ENCODE measurements at places on chromosomes 12 and 14.

DNA sequence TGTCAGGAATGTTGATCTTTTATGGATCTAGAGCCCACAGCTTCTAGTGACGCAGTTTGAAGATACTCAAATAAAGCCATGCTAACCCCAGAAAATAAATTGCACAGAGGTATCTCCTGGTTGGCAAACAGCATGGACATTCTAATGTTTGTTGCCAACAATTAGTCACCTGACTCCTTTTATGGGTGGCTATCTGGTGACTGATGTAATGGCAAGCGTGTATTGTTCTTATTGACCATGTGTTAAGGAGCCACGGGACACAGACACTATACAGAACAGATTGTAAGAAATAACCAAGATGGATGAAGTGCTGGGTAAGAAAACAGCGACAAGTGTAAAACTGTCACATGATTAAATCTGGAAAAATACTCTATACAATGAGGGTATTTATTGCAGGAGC, 401.3 kb upstream of the PDE3A start:
- DNase-seq: peak; percentile 19

- no peak for DNase-seq
Observed at GRCh38 chr12:101698800-101699347, 1.4 kb downstream of the CHPT1 start.

GRCh38 chr12:104974626-104975290, 11.4 kb upstream of the NOPCHAP1 start:
- no peak for DNase-seq

DNA sequence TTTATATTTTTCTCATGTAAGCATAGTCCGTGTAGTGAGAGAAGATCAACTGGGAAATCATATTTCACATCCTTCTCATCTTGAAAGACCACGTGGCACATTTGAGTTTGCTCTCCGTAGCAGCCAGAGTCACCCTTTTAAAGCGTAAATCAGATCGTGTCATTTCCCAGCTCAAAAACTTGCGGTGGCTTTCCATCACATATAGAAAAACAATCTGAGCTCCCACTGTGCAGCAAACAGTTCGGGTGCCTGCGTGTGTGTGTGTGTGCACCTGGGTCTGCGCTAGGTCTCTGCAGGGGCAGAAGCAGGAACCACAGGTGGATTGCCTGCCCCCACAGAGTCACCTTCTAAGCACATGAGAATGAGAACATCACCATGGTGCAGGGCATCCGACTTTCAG, 338.2 kb downstream of the TRHDE start:
- DNase-seq: no peak

DNA sequence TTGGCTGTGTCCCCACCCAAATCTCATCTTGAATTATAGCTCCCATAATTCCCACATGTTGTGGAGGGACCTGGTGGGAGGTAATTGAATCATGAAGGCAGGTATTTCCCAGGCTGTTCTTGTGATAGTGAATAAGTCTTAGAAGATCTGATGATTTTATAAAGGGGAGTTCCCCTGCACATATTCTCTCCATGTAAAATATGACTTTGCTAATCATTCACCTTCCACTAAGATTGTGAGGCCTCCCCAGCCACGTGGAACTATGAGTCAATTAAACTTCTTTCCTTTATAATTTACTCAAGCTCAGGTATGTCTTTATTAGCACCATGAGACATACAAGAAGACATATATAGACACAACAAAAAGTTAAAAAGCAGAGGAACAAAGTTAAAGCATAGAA, 120.0 kb downstream of the CPNE8 start:
- DNase-seq: no peak

DNA sequence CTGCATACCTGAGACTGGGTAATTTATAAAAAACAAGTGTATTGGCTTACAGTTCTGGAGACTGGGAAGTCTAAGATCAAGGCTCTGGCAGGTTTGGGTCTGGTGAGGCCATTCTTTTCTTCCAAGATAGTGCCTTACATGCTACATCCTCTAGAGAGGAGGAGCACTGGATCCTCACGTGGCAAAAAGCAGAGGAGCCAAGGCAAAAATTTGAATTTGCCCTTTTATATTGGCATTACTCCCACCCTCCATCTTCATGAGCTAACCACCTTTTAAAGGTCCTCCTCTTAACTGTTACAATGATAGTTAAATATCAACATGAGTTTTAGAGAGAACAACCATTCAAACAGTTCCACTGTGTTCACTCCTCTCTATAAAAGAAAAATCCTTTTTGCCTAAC, 286.3 kb upstream of the SEL1L start:
- no peak for DNase-seq

GRCh38 chr12:53811606-53812005, 59.8 kb upstream of the CISTR start:
- no peak for DNase-seq

DNA sequence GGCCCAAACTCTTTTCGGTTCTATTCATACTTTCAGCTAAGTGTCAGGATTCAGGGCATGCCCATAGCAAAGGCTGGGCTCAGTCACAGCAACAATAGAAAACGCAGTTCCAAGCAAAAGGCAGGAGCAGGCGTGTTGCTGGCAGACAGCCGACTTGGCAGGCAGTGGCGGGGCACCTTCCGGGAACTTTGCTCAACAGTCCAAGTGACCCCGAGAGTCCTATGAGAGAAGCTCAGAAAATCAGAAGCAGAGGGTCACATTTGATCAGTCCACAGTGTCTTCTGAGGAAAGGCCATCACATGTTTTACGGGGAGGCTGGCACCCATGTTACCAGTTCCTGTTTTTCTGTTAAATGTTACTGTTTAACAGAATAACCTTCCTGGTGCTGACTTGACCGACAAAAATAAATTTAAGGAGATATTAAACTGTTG, 115.0 kb downstream of the DACT1 start:
- DNase-seq: peak; percentile 34

GRCh38 chr14:95039259-95039992, 117.9 kb downstream of the DICER1 start:
- DNase-seq: no peak

GRCh38 chr12:30756074-30756473, 1.3 kb upstream of the CAPRIN2 start:
- no peak for DNase-seq

GRCh38 chr14:92586963-92587699, 73.5 kb downstream of the RIN3 start:
- DNase-seq: no peak

GRCh38 chr12:131950182-131950913, 606 bp downstream of the EP400 start:
- no peak for DNase-seq

DNA sequence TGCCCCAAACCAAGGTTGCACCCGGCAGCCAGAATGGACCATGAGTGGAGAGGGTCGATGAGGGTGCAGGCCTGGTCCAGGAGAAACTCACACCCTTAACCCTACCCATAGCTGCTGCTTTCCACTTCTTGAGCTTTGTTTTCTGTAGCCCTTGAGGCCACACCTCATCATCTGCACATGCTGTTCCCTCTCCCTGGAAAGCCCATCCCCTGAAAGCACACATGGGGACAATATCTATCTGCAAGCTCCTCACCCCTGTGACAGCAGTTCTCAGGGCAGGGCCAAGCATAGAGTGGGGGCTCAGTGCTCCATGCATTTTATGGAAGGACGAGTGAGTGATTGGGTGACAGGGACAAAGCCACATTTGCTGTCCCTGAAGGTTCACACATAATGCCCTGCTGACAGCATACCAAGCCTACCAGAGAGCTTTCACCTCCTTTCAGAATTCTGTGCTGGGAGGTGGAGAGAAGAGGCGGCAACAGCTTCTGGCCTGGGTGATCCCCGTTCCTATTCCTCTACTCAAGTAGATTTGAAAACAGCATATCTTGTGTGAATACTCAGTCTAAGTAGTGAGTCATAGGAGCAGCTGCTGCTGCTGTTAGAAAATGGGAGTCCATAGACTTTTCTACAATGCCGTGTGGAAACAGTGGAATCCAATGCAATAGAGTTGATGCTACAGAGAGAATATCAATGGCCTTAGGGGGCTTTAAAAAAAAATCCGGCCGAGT, 44.6 kb downstream of the SRGAP1 start:
- no peak for DNase-seq

DNA sequence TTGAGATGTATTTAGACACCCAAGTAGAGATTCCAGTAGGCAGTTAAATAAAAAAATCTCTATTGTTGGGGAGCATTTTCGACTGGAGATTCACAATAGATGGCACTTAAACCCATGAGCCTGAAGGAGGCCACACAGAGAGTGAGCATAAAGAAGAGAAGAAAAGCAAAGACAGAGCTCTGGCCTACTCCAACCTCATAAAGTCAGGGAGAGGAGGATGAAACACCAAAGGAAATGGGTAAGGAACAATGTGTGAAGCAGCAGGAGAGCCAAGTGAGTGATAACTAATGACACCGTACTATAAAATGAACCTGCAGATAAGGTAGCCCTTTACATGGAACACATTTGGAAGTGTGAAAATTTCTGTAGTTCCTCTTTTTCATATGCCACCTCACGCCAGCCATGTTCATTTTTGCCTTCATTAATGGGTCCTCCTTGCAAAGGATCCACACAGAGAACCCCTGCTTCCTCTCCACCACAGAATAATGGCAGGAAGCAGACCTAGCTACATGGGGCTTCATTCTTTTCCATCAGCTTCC, 150.0 kb upstream of the SYT10 start:
- no peak for DNase-seq

- DNase-seq: no peak
Observed at GRCh38 chr14:104734051-104734587, 10.1 kb downstream of the ADSS1 start.

- DNase-seq: no peak
Observed at GRCh38 chr12:6534695-6534944, 303 bp downstream of the GAPDH start.

DNA sequence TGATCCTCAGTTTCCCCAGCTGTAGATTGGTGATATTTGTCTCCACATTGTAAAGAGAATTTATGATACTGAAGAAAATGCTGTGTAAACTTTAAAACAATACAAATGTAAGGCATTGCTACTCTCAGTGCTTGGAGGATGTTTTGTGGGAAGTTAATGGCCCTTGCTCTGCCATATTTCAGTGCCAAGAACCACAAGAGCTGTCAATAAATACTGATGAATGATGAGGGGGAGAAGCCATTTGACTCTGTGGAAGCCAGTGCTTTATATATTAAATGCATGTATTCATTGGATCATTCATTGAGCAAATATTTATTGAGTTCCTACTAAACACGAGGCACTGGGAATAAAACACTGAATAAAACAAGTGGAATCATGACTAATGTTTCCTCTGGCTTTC, 30.8 kb downstream of the CACNA1C start:
- peak; percentile 96 for DNase-seq

DNA sequence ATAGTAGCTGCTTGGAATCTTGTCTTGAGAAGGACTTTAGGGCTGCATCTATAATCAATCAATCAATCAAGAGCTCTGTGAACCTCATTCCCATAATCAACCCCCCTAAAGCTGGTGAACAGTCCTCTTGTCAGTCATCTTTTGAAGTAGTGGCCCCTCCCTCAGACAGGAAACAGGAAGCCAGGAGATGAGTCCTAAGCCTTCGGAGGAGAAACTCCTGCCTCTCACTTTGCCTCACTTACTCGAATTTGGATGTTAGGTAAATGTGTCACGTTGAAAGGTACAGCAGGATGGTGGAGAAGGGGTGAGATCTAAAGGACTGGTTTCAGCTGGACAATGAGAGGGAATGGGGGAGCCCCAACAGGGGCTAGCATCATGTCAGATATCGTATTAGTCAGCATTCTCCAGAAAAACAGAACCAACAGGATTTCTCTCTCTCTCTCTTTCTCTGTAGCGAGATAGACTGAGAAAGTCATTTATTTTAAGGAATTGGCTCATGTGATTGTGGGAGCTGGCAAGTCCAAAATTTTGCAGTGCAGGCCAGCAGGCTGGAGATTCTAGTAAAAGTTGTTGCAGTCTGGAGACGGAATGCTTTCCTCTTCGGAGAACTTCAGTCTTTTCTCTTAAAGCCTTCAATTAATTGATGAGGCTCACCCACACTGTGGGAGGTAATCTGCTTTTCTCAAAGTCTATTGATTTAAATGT, 144.4 kb upstream of the PWP1 start:
- DNase-seq: no peak

DNA sequence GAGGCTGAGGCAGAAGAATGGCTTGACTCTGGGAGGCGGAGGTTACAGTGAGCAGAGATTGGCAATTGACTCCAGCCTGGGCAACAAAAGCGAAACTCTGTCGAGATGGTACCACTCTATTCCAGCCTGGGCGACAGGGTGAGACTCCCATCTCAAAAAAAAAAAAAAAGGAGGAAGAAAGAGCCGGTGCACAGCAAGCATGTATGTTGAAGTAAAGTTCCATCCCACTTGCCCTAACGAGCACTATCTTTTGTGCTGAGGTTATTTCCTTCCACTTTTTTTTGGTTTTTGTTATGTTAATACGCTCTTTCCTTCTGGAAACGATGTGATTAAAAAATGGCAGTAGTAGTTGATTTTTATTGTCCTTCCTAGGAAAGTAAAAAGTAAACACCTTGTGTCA, 19.5 kb upstream of the GOLGA5 start:
- no peak for DNase-seq

DNA sequence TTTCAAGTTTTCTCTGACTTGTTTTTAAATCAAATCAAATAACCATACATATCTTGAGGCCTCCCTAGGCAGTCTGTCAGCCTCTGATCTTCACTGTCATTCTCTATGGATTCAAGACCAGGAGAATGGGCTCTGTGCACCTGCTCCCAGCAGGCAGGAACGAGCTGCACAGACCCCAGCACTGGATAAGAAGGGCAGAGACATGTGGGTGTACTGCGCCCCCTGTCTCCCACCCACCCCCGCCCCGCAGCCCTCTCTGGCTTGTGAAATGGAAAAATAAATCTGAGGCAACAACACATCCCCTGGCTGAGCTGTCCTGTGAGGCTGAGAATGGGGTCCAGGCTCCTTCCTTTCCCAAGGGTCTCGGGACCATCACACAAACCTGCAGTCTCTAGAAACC, 26.3 kb downstream of the CLMN start:
- DNase-seq: no peak

DNA sequence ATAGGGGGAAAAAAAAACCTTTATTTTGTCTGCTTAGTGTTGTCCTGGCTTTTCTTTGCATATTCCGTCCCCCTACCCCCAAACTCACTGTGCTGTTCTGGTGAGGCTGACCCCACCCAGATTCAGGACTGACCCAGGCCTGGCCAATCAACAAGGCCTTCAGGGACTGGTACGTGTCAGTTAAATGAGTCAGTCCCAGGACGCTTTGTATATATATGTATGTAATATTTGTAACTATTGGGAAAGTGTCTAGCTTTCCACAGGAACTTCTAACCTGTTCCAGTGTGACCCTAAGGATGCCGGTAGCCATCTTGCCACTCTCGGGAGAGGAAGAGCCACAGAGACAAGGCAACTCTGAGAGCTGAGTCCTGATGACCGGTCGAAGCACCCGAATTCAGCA, 107.4 kb downstream of the VCPKMT start:
- DNase-seq: no peak
